Anterior cingulate cortex (tissue), 58 donors: ENCODE measurements at places on chromosomes 11 and 22.

DNA sequence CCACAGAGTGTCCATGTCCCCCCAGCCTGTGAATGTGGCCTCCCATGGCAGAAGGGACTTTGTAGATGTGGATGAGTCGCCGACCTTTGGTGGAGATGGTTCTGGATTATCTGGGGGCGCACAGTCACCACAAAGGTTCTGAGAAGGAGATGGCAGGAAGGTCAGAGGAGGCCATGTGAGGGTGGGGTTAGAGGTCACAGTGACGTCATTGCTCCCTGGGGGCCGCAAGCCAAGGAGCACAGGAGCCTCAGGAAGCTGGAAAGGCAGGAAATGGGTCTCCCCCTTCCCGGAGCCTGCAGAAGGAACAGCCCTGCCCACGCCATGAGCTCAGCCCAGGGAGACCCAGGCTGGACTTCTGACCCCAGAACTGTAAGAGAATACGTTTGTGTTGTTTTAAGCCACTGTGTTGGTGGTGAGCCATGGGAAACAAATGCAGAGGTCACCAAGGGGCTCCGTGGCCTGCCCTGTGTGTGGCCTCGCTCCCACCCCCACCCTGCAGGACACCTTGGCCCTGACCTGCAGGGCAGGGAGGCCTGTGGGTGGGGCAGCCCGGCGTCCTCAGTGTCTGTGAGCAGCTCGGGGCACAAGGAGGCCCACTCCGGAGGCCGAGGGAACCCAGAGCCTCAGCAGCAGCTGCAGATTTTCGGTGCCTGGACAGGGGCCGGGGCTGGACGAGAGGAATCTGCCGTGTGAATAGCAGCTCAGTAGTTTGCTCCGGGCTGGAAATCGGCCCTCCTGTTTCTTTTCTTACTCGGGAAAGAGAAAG is 32.1 kb downstream of the GRAMD4 start:
- DNase-seq = no peak

- no peak for DNase-seq
Measured at GRCh38 chr11:34490304-34490703, 23.3 kb downstream of the ELF5 start.

DNA sequence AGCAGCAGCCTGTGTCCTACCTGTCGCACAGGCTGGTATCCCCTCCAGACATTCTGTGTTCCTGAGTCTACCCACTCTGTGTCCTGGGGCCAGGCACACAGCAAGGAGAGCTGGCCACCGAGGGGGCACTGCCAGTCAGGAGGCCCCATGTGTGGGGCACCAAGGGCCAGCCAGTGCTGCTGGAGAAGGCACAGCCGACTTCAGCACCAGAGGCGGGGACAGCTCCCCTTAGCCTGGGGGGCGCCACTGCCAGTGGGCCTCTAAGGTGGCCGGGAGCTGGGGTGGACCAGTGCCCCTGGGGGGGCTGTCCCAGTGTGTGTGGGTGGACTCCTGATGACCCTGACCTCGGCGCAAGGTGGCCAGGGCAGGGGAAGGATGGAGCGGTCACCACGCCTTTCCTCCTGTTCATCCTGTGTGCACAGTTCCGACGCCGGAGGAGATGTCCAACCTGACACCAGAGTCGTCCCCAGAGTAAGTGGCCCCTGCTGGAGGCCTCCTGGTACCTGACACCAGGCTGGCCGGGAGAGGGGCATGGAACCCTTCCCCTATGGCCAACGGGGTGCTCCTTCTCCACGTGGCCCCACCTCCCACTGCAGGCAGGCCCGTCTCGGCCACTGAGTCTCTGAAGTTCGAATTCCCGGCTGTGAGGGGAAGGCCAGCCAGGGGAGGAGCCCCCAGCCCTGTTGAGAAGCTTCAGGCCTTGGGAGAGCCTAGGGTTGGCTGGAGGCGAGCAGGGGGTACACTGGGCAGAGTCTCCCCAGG is 35.4 kb downstream of the MOB2 start:
- DNase-seq = no peak

DNA sequence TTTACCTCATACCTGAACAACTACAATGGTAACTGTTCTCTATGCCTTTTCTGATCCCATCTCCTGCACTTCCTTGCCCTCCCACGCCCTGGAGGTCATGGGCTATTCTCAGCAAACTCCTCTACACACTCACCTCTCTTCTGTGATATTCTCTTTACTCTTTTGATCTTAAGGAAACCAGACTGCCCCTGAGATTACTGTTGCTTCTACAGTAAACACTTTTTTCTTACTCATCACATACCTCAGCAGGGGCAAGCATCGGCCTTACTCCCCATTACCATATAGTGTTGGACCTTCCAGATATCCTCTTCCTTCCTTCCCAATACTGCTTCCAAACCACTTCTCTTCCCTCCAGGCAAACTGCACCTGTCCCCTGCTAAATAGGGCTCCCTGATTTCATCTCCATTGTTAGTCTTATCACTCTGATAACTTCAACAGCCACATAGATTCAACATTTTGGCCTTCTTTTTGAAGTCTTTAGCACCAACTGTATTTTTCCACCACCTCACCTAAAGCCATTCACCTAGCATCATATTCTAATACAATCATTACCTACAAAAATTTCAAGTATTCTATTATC is 141.2 kb downstream of the RBFOX2 start:
- no peak for DNase-seq

DNA sequence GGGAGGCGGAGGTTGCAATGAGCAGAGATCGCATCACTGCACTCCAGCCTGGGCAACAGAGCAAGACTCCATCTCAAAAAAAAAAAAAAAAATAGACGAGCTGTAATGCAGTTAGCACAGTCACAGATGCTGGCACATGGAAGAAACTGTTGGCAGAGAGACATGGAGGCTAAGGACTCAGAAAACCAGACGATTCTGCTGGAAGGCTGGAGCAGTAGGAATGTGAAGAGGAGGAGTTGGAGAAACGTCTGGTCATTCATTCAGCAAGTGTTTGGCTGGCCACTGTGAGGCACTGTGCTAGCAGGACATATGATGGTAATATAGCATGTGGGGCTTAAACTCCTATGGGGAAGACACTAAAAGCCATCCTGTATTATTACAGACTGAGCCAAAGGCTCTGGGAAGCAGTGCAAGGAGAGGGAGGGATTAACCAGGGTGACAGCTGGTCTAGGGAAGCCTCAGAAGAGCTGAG is 5.0 kb downstream of the UQCR10 start:
- peak; percentile 13 for DNase-seq

GRCh38 chr11:103624708-103625623 is 411.5 kb upstream of the DDI1 start:
- no peak for DNase-seq

GRCh38 chr11:30837252-30837651 is 251.1 kb upstream of the MPPED2 start:
- no peak for DNase-seq

GRCh38 chr11:67153971-67154370 is 34.9 kb downstream of the KDM2A start:
- no peak for DNase-seq

DNA sequence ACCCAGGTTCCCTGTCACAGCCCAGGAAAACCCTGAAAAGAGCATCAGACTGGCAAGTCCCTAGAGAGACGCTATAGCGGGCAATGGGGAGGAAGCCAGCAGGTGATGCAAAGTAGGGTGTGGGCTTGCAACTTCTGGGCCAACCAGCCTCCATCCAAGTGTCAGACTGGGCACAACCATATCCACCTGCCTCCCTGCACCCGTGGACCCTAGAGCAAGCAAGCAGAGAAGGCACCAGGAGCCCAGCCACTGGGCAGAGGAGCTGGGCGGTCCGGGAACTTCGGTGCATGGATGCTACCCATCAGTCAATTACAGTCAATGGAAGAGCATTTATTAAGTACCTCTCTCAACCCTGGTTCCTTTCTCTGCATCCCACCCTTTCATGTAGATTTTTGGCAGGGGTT is 2.8 kb downstream of the NECTIN1 start:
- DNase-seq = no peak

DNA sequence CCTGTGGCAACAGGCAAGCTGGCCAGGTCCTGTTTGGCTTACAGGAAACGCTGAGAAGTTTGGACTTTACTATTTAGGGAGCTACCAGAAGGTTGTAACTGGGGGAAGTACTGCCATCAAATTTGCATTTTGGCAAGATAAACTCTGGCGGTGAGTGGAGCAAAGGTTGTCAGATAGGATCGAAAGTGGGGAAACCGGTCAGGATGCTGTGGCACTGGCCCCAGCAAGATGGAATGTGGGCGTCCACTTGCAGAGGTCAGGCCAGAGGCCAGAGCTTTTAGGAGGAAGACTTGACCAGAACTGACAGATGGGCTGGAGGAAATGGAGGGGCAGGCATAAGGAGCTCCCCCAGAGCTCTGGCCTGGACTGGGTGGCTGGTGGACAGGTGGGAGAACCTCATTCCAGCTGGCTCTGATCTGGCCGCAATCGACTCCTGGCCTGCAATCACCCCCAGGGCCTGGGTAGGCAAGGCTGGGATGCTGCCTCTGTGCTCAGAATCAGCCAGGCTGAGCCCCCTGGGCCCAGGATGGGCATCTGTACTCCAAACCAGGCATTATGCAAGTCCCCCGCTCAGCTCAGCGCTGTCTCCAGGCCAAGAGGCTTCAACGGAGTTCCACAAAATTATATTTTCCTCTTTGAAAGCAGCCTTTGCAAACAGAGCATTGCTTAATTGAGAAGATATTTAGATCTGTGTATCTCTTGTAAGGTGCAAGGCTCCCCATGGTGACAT is 178.3 kb upstream of the NECTIN1 start:
- no peak for DNase-seq

- DNase-seq = no peak
Measured at GRCh38 chr11:36240801-36241200, 48.4 kb downstream of the COMMD9 start.

GRCh38 chr11:70667767-70668166 is 269.4 kb downstream of the CTTN start:
- no peak for DNase-seq

- DNase-seq = no peak
Measured at GRCh38 chr22:33124471-33124870, 66.3 kb upstream of the SYN3 start.

DNA sequence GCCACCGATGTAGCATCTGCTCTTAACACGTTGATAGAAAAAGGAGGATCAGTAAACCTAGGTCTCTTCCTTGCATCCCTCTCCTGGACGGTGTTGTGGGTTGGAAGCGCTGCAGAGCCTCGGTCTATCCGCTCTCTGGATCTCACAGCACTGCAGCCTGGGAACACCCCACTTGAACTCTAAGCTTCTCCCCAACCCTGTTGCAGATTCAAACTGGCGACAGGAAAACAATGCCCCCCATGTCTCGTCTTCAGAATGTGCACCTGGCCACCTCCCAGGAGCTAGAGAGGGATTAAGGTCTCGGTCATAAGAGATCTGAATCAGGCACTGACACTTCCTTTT is 454 bp downstream of the TMEM218 start:
- no peak for DNase-seq
